ENCODE measurements at places on chromosomes 12 and 14.
A peak's percentile ranks its signal among the peaks of the same experiment; 100 is the strongest.

DNA sequence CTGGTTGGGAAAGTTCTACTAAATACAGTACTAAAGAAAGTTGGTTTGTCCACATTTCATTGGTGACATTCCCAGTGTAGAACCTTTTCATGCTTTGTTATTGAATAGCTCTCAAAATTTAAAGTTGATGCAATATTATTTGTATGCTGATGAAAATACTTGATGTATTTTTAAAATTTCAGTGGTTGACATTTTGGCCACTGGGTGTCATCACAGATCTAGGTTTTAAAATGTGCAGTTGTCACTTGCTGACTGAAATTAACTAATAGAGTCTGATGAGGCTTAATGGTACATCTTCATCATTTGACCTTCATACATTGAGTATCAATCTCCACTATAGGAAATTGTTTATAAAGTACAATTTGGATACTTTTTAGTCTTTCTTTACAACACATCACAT lies 37.1 kb downstream of the CMAS start:
- DNase-seq: no peak

DNA sequence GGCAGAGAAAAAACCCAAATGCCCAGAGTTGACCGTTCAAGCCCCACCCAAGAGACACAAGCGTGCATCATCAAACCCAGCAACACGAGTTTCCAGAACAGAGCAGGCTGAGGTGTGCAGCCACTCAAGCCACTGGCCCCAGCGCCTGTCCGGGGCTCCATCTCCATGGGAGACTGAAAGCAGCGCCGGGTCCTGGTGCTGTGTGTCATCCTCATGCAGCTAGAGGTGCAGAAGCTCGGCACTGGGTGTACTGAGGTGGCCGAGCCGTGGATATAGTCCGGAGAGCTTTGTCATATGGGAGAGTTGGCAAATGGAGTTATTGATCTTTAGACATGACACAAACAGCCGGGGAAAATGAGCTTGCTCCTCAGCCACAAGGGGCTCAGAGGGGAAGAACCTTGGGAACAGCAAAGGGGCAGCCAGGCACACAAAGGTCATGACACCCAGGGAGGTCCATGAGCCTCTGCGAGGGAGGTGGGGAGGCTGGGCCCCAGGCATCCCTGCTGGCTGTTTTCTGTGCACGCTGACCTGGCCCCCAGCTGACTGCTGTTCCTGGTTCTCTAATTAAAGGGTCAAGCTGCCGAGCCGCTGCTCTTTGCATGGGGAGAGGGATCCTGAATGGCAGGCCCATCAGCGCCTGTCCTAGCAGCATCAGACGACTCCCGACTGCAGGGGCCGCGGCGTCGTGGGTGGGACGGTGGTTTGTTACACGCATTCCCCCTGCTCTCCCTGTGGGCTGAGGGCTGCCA lies 145.4 kb upstream of the SFSWAP start:
- no peak for DNase-seq

GRCh38 chr12:52369211-52369610 lies 1.9 kb upstream of the KRT85 start:
- no peak for DNase-seq

DNA sequence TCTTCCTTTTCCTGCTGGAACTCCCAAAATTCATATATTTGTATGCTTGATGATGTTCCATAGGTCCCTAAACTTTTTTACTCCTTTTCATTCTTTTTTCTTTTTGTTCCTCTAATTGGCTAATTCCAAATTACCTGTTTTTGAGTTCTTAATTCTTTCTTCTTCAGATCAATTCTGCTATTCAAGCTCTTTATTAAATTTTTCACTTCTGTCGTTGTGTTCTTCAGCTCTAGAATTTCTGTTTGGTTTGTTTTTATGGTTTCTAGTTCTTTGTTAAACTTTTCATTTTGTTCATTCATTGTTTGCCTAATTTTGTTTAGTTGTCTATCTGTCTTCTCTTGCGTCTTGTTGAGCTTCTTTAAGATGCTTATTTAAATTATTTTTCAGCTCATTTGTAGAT lies 154.8 kb downstream of the TPH2 start:
- no peak for DNase-seq

DNA sequence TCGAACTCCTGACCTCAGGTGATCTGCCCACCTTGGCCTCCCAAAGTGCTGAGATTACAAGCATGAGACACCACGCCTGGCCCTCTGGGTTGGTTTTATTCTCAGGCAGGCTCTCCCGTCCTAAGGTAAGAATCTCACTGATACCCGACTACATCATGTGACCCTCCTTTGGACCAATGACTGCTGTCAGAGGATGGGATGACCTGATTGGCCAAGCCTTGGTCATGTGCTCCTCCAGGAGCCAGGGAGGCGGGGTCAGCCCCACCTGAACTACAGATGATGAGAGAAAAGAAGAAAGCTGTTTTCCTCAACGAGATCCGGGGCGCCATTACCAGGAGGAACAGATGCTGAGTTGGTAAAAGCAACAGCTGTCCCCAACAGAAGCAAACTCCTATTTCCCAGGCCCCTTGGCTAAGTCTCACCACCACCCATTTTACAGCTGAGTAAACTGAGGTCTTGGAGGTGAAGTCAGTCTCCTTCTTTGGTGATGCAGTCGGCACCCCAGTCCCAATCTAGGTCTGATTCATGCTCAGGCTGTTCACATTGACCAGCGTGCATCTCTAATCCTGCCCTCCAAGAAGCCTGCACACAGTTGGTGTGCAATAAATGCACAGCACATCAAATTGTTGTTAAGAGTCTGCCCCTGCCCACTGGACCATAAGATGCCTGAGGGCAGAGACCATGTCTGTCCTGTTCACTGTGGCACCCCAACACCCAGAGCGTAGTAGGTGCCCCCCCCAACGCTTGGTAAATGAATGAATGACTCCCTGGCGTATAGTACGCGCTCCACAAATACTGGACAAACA lies 118.8 kb downstream of the SCARB1 start:
- no peak for DNase-seq

- DNase-seq: no peak
Measured at GRCh38 chr14:76267322-76268046, 108.5 kb upstream of the ESRRB start.

GRCh38 chr12:94929780-94930179 lies 73.7 kb downstream of the NDUFA12 start:
- DNase-seq: no peak

GRCh38 chr14:101763941-101764709 lies 2.6 kb downstream of the PPP2R5C start:
- DNase-seq: no peak

DNA sequence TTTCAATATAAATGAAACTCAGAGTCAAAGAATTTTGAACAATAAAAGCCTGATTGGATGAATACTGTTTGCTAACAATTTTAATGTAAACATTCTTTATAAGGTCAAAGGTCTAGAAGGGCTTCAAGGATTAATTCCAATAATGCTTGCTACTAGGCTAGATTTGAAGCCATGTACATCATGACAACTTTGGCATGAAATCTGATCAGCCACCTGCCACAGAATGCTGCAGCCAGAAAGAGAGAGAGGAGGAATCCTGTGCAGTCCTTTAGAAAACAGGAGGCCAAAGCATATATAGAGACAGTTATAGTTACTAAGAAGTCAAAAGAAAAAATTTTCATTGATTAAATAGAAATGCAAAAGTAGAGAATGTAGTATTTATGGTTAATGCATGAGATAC lies 47.1 kb downstream of the ABCD2 start:
- DNase-seq: no peak

- DNase-seq: peak; percentile 23
Measured at GRCh38 chr14:31206536-31207286, 882 bp downstream of the HECTD1 start.

GRCh38 chr12:40963751-40964150 lies 224.4 kb upstream of the PDZRN4 start:
- no peak for DNase-seq

GRCh38 chr14:104246401-104247335 lies 108.3 kb downstream of the KIF26A start:
- no peak for DNase-seq

DNA sequence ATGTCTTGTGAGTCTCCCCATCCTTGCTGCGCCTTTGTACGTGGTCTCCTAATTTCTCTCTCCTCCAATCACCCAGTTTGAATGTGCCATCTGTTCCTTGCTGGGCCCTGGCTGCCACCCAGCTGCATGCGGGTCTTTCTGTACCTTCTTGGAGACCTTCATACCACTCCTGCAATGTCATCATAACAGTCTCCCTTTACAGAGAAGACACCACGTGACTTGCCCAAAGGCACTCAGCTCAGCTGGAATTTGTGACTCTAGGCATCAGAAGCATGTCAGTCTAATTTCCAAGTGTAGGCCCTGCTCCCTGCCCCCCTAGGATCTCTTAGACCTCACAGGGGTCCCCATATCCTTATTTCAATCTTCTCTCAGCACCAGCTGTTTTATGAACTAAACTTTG lies 284.2 kb downstream of the TTC8 start:
- DNase-seq: no peak

- no peak for DNase-seq
Measured at GRCh38 chr14:31967669-31967975, 109.5 kb upstream of the ARHGAP5 start.

- DNase-seq: no peak
Measured at GRCh38 chr12:52342781-52343490, 21.7 kb upstream of the KRT83 start.

- no peak for DNase-seq
Measured at GRCh38 chr14:74492776-74493342, at the start of gene NPC2. NPC2 (minus strand) TSS chr14:74493305; CDS start chr14:74493274, 31 bp downstream.
